ENCODE measurements at places on chromosomes 11 and 22.
A peak's percentile ranks its signal among the peaks of the same experiment; 100 is the strongest.

GRCh38 chr11:29280452-29280851, 736.4 kb downstream of the KCNA4 start:
- DNase-seq: no peak

- DNase-seq: no peak
Measured at GRCh38 chr11:35245056-35245455, 106.1 kb downstream of the CD44 start.

- DNase-seq: peak; percentile 3
Measured at GRCh38 chr11:59770319-59770718, 15.1 kb downstream of the STX3 start.

- no peak for DNase-seq
Measured at GRCh38 chr11:61110255-61111049, 8.2 kb downstream of the CD5 start.

- no peak for DNase-seq
Measured at GRCh38 chr22:29012101-29012433, 49.6 kb downstream of the C22orf31 start.

- DNase-seq: no peak
Measured at GRCh38 chr11:102202972-102203371, 92.7 kb downstream of the YAP1 start.

DNA sequence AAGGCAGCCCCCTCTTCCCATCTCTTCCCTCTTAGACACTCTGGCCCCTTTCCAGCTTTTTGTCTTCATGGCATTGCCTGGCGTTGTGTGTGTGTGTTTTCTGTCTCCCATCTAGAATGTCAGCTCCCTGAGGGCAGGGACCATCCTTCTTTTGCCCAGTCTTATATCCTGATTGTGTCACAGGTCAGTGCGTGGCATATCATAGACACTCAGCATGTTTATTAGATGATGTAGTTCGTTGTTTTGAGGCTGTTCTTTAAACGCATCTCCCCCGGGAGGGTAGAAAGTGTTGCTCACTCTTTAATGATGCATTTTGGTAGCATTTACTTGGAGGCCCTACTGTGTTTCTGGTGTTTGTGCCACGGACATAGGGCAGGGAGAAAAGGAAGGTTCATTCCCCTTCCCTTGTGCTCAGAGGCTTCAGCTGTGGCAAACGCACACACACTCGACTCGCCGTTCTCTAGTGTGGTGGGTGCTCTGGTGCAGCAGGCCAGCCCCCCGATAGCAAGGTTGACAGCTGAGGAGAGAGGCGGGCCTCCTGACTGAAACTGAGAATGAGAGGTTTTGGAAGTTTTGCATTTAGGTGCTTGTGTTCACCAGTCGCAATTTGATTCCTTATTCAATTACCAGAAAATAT, 60.2 kb downstream of the TNRC6B start:
- DNase-seq: peak; percentile 29

DNA sequence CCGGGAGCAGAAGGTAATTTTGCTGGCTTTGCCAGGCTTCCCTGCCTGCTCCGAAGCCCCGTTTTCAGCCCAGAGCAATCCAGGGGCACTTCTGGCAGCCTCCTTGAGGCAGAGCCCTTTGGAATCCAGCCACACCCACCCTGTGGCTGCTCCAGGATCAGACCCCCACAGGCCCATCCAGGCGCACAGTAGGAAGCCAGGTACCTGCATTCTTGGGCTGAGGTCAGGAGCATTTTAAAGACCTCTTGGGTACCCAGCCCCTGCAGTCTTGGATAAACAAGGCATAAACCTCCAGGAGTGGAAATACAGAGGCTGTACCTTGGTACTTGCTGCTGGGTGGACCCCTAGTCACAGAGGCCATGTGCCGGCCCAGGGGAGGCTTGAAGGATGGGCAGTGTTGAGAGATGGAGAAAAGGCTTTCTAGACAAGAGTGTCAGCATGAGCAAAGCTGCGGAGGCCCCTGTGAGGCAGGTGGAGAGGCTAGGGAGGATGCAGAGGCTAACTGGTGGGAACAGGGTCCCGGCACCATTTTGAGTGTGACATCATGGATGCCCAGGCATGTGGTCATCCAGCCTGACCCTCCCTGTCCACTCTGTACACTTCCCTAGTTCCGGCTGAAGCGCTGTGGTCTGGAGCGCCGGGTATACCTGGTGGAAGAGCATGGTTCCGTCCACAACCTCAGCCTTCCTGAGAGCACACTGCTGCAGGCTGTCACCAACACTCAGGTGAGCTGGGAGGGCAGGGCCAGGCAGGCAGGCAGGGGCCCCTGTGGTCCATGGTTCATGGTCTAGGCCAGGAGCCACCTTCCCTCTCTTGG, 3.9 kb downstream of the MUS81 start:
- no peak for DNase-seq

GRCh38 chr11:113817162-113817561, 37.6 kb downstream of the CLDN25 start:
- no peak for DNase-seq

- no peak for DNase-seq
Measured at GRCh38 chr11:44356351-44356750, 46.4 kb upstream of the ALX4 start.

DNA sequence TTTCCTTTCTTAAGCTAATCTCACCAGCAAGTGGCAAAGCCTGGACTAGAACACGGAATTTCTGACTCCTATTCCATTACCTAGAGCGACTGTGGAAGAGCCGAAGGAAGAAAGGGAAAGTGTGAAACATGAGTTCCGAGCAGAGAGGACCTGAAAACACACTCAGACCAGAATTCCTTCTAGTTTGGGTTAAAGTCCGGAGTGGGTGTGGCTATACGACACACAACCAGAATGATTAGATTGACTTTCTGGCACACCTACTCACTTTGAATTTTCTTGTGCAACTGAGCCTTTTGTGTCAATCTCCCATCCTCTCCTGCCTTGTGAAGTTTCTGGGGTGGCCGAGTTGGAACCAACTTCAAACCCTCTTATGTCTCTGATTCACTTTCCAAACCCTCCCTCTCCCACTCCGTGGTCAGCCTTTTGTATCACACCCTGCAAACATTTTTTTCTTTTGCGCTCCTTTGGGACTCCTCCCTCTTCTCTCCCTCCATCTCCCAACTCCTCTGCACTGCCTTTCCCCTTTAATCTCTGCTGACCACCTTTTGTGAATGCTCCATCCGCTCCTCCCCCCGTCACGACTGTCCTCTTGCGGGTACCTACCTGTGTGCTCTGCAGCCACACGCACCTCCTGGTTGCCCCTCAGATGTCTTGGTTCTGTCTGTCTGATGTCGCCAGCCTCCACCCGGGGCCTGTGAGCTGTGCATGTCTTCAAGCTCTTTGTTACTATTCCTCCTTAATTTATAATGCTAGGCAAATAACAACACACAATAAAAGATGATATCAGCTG, 86.3 kb upstream of the BLID start:
- DNase-seq: peak; percentile 88

DNA sequence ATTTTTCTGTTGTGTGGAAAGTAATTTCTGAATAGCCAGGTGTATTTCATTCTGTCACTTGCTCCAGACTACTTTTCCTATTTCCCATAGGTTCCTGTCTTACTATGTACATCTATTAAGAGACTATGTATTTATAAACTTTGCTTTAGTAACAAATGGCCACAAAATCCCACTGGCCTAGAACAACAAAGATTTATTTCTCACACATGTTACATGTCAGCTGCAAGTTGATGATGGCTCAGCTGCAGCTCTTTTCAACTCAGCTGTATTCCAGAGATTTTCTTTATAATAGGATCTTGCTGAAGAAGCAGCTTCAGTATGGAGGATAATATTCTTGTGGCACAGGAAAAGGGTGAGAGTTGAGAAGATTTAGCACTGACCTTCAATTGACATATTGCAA, 539.6 kb upstream of the LRRC4C start:
- no peak for DNase-seq

DNA sequence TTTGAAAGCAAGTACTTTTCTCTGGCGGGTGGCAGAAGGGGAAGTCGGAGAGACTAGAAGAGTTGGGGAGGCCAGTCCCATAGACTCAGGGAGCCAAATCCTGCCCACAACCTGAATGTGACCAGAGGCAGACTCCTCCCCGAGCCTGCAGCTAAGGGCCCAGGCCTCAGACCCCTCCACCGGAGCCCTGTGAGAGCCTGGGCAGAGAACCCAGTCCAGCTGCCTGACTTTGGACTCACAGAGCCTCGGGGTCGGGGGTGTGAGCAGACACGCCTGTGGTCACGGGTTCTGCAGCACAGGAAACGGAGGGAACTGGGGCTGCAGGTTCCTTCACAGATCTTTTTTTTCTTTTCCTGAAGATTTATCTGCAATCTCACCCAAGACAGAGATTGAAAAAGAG, 312.3 kb downstream of the CTTN start:
- DNase-seq: no peak

GRCh38 chr22:25563761-25564319, 635 bp upstream of the GRK3 start:
- DNase-seq: no peak

DNA sequence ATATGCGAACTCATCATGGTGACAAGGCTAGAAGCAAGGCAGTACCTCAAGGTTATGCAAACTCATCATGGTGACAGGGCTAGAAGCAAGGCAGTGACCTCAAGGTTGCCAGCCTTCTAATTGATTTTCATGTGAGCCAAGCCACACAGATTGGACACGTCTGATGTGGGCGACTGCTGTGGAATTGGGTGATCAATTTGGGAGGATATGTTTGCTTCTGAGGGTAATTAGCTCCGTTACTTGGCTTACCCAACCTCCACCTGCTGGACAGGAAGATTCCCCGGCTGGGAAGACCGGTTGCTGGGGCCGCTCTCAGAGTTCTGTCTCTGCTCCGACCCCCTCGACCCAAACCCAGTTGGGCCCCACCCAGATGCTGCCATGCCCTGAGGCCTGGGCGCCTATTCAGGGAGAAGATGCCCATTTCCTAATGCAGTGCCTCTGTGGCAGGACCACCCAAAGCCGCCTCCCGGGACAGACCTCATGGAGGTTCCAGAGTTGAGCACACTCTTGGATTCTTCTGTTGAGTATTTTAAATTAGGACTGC, 69.9 kb upstream of the SHANK2 start:
- no peak for DNase-seq

GRCh38 chr11:7965386-7965785, at the start of gene NLRP10:
NLRP10 (minus strand) TSS chr11:7965447; CDS start chr11:7963495, 1,952 bp downstream.
- peak; percentile 91 for DNase-seq

- DNase-seq: no peak
Measured at GRCh38 chr22:35051791-35052190, 14.2 kb upstream of the ISX start.

GRCh38 chr22:22786301-22787115, 101.1 kb upstream of the IGLL5 start:
- no peak for DNase-seq

DNA sequence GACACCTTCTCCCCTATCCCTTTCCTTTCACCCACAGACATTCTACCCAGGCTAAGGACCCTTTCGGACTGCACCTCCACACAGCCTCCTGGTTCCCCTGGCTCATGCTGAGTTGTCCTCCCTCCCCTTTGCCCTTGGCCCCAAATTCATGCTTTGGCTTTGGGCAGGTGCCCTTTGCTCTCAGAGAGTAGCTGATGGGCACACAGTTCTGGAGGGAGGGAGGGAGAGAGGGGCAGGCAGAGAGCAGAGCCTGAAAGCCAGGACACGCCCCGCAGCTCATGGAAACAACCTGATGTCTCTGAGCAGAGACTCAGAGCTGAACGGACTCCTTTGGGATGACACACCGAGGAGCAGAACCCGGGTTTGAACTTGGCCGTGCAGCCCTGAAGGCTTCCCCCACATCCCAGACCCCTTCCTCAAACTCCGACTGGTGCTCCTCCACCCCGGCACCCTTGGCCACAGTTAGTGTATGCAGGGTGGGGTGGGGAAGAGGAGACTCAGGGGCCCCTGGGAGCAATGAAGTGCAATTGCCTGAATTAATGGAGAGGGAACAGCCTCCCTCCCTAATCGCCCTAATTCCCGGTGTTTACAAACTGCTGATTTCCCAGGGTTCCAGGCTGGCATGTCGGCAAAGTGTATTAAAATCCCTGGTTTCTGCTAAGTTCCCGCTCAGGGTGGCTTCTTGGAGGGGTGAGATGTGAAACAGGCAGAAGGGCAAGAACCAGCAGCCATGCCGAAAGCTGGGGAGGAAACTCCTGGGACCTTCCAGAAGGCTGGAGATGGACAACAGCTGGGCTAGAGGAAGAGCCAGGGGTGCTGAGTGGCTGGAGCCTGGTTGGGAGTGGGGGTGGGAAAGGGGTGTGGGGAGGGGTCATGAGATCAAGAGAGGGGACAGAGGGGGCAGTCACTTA, 71.2 kb upstream of the SHISAL1 start:
- no peak for DNase-seq

DNA sequence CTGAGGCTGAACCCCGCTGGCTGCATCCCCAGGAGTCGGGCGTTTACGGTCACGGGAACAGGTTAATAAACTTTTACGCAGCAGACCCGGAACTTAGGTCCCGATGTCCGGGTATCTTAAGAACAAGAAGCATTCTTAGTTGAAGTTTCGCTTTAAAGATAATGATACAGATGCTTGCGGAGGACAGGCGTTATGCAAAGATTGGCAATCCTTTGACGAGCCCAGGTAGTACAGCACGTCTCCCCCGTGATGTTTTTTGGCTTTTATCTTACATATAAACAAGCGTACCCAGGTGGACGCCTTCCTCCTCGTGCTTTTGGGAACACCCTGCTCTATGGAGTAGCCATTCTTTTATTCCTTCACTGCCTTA, 871 bp upstream of the TOLLIP start:
- no peak for DNase-seq

- DNase-seq: peak; percentile 50
Measured at GRCh38 chr11:73386016-73386415, 9.8 kb downstream of the RELT start.

DNA sequence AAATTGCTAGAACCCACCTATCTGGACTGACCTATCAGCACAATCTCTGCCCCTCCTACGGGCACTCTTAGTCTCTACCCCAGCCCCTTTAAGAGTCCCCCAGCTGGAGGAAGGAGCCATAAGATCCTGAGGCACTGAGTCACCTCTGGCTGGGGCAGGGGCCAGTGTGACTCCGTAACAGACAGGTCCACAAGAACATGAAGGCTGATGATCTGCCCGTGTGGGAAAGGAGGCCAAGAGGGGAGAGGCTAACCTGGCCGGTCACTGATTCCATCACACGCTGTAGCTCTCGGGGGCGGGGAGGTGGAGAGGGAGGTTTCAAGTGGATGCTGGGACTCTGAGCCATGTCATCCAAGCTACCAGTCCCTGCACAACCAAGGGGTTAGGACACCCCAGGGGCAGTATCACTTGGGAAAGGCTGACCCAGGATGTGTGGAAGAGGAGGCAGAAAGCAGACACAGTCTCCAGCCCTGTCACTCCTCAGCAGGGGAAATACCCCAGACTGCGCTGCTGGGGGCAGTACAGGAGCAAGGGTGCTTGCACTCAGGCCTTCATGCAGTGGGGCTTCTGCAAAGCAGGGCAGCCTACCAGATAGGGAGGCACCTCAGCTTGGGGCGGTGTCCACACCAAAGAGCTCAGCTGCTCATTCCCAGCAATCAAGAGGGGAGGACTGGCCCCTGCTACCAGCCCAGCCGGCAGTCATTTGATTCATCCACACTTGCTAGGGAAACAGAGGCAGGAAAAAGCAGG, 22.3 kb downstream of the ARHGAP1 start:
- DNase-seq: peak; percentile 12

GRCh38 chr11:62851807-62852522, 12.6 kb upstream of the WDR74 start:
- DNase-seq: no peak

GRCh38 chr11:78256962-78257361, 68.2 kb downstream of the USP35 start:
- peak; percentile 45 for DNase-seq

Measured in fibroblast of skin of back (primary cell).